ENCODE measurements at places on chromosomes 11 and 22.

- DNase-seq: no peak
These were observed 218.7 kb downstream of the DCDC1 start for GRCh38 chr11:31150841-31151240.

- peak; percentile 9 for DNase-seq
These were observed 117.8 kb upstream of the C11orf87 start for GRCh38 chr11:109304159-109304558.

DNA sequence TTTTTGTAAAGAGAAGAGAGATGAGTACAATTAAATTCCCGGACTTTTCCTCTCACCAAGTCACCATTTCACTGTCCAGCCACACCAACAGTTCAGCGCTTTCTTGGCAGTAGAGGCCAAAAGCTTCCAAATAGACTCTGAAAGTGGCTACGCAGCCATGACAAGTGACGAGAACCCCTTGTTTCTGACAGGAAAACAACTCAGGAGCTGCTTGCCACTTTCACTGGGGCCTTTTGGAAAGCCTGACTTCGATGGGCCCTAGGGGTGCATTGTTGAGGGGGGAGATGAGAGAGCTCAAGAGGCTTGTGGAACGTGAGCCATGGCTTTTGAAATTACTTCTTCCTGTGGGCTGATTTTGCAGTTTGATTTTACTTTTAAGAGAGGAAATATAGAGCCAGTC is 422.1 kb upstream of the FAT3 start:
- no peak for DNase-seq

GRCh38 chr22:24090581-24090980 is 79.5 kb downstream of the CABIN1 start:
- DNase-seq: no peak

DNA sequence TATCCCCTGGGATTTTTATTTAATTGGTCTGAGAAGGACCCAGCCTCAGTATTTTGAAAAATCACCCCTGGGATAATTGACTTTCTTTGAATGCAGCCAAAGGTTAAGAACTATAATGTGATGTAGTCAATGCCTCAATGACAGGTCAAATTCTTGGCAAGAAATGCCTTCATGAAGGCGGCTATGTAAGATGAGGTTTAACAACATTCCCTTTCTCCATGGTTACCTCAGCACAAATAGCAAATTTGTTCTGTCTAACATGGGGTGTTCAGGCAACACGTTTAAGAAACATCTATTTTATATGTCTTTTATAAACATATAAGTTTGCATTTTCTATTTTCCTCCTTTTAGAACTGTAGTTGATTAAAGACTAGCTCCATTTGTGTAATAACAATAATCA is 5.3 kb downstream of the SLN start:
- DNase-seq: no peak
